ENCODE measurements at places on chromosomes 7 and 10.

- no peak for DNase-seq
Observed at GRCh38 chr10:12543589-12543988, 194.2 kb downstream of the CAMK1D start.

DNA sequence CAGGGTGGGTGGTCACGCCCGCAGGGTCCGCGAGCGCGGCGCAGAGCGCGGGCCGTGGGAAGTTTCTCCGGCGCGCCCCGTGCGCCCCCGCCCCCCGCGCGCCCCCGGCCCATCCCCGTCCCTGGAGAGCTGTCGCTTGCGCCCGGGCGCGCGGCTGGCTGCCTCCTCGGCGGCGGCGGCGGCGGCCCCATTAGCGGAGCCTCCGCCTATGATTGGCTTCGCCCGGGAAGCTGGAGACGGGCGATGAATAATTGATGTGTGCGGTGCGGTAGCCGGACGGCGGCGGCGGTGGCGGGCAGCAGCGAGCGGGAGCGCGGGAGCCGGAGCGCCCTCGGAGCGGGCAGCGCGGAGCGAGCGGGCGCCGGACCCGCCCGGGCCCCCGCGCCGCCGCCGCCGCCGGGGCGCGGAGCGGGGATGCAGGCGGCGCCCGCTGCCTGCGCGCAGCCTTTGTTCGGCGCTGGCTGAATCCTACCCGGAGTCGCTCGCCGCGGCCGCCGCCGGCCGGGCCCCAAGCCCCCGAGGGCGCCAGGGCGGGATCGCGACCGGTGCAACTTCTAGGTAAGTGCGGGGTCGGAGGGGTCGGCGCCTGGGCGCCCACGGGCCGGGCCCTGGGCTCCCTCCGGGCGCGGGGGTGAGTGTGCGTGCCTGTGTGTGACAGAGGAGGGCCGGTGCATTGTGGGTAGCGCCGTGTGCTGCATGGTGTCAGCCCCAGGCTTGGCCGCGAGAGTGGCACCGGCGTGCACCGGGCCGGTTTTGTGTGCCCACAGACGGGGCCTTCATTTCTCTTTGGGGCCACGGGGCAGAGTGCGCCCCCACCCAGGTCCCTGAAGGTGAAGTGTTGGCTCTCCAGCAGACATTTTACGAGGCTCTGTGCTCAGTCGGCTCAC, 103.8 kb upstream of the PPIF start:
- no peak for DNase-seq

GRCh38 chr10:13351340-13351915, 3.3 kb upstream of the SEPHS1 start:
- DNase-seq: no peak

- peak; percentile 6 for DNase-seq
Observed at GRCh38 chr10:133100706-133101415, 13.1 kb downstream of the ADGRA1 start.
